ENCODE measurements at places on chromosomes 5 and 9. TPM values are rescaled to one million over a fixed set of nuclear protein-coding genes. Genes with fewer than 3 reads are reported as not detected.

GRCh38 chr5:136200130-136200529, 7.2 kb upstream of the SMIM32 start:
- DNase-seq: no peak
- no peak overlapping the region for H3K4me3 ChIP-seq
- H3K27me3 ChIP-seq: no peaks in the 10 kb centered on the region
- H3K36me3 ChIP-seq: no peaks in the 10 kb centered on the region
- H3K4me1 ChIP-seq: no peaks in the 10 kb centered on the region
- H3K27ac ChIP-seq: no peak overlapping the region

GRCh38 chr5:34488984-34489383, 167.1 kb upstream of the RAI14 start:
- no peaks in the 10 kb centered on the region for H3K36me3 ChIP-seq
- H3K27me3 ChIP-seq: no peaks in the 10 kb centered on the region
- H3K27ac ChIP-seq: no peak overlapping the region
- no peak for DNase-seq

GRCh38 chr9:108180541-108180940, 675.2 kb downstream of the ACTL7B start:
- H3K36me3 ChIP-seq: no peaks in the 10 kb centered on the region
- H3K4me1 ChIP-seq: no peaks in the 10 kb centered on the region
- H3K4me3 ChIP-seq: no peak overlapping the region

- no peak for DNase-seq
- H3K4me3 ChIP-seq: no peak overlapping the region
- no peaks in the 10 kb centered on the region for H3K27me3 ChIP-seq
- no peak overlapping the region for H3K27ac ChIP-seq
Observed at GRCh38 chr9:20507431-20507830, 114.9 kb downstream of the MLLT3 start.

DNA sequence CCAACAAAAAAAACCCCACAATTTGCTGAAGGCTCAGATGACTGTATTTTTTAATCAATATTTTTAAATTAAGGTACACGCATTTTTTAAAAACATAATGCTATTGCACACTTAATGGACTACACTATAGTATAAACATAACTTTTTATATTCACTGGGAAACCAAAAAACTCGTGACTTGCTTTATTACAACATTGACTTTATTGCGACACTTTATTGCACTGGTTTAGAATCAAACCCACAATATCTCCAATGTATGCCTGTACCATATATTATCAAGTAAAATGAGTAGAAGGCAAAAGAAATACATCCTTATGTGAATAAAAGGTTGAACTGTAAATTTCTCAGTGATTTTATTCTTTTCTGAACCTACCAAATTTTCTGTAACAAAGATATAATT, 53.7 kb downstream of the RICTOR start:
- peaks cover 14% of the 10 kb centered on the region for H3K4me1 ChIP-seq
- DNase-seq: no peak
- H3K27me3 ChIP-seq: no peaks in the 10 kb centered on the region
- H3K27ac ChIP-seq: no peak overlapping the region
- peaks cover 38% of the 10 kb centered on the region for H3K36me3 ChIP-seq

GRCh38 chr5:131363811-131364506, 100.1 kb downstream of the CDC42SE2 start:
- no peak for DNase-seq
- H3K4me3 ChIP-seq: no peak overlapping the region
- peaks cover 41% of the 10 kb centered on the region for H3K4me1 ChIP-seq
- peaks cover 56% of the 10 kb centered on the region for H3K36me3 ChIP-seq
- no peaks in the 10 kb centered on the region for H3K27me3 ChIP-seq
- H3K27ac ChIP-seq: peak overlapping the region; percentile 61

GRCh38 chr9:80040457-80040856, 468.7 kb downstream of the TLE4 start:
- no peaks in the 10 kb centered on the region for H3K27me3 ChIP-seq
- H3K27ac ChIP-seq: no peak overlapping the region
- H3K36me3 ChIP-seq: no peaks in the 10 kb centered on the region
- H3K4me1 ChIP-seq: no peaks in the 10 kb centered on the region

GRCh38 chr5:142798099-142798770, 28.1 kb downstream of the ARHGAP26 start:
- no peaks in the 10 kb centered on the region for H3K36me3 ChIP-seq
- peak; percentile 77 for DNase-seq
- peak overlapping the region; percentile 24 for H3K4me3 ChIP-seq
- H3K4me1 ChIP-seq: peaks cover 46% of the 10 kb centered on the region

GRCh38 chr9:36144309-36145232, 8.0 kb downstream of the GLIPR2 start:
- peak overlapping the region; percentile 84 for H3K27ac ChIP-seq
- H3K4me3 ChIP-seq: peak overlapping the region; percentile 59

- H3K4me1 ChIP-seq: no peaks in the 10 kb centered on the region
- H3K27me3 ChIP-seq: no peaks in the 10 kb centered on the region
- no peak for DNase-seq
- H3K27ac ChIP-seq: no peak overlapping the region
- H3K36me3 ChIP-seq: peaks cover 41% of the 10 kb centered on the region
Observed at GRCh38 chr5:50770441-50770840, 104.0 kb downstream of the PARP8 start.

The SLC26A2 gene
- total RNA-seq: 2.8 TPM

The CSF2 gene
- total RNA-seq: not detected

The IL3 gene
- not detected for total RNA-seq

The PCDHB8 gene
- not detected for total RNA-seq

The LHX3 gene
- 0.11 TPM for total RNA-seq

The ANKRD31 gene
- 0.56 TPM for total RNA-seq

The GFI1B gene
- total RNA-seq: not detected

The GAPVD1 gene
- 74.1 TPM for total RNA-seq

The LTC4S gene
- total RNA-seq: 3.6 TPM

The POLK gene
- total RNA-seq: 10.0 TPM
